ENCODE measurements at places on chromosomes 5 and 9.

GRCh38 chr9:130260816-130261765, 4.5 kb upstream of the HMCN2 start:
- DNase-seq: no peak

DNA sequence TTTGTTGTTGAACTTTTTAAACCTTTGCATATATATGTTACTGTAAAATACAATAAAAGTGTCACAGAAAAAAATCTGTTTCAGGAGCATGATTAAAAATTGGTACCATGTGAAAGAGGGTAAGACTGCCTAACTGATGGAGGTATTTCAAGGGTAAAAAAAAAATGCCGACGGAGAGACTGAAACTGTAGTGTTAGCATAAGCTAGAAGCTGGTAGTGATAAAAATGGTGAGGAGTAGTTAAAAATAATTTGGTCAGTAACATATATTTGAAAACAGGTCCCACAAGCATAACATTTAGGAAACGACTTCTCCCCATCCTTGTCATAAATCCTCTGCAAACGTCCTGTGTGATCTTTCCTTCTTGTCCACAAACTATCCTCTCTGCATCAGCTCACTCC, 64.7 kb downstream of the MEF2C start:
- DNase-seq: no peak

DNA sequence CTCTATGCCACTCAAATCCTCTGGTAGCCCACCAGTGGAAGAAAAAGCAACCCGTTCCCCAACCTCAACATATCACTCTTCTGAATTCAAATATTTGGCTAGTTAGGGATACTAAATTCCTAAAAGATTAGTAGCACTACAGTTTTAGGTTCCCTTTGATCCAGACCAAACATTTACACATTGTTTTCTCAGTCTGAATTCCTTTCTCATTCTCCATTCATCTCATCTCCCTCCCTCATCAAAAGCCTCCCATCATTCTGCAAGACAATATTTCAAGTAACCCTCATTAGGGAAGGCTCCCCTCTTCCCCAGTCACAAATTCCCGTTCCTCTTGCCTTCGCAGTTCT, 26.3 kb downstream of the ADAM19 start:
- no peak for DNase-seq

- DNase-seq: no peak
These were observed 220.6 kb downstream of the CTNND2 start for GRCh38 chr5:11683666-11684065.

DNA sequence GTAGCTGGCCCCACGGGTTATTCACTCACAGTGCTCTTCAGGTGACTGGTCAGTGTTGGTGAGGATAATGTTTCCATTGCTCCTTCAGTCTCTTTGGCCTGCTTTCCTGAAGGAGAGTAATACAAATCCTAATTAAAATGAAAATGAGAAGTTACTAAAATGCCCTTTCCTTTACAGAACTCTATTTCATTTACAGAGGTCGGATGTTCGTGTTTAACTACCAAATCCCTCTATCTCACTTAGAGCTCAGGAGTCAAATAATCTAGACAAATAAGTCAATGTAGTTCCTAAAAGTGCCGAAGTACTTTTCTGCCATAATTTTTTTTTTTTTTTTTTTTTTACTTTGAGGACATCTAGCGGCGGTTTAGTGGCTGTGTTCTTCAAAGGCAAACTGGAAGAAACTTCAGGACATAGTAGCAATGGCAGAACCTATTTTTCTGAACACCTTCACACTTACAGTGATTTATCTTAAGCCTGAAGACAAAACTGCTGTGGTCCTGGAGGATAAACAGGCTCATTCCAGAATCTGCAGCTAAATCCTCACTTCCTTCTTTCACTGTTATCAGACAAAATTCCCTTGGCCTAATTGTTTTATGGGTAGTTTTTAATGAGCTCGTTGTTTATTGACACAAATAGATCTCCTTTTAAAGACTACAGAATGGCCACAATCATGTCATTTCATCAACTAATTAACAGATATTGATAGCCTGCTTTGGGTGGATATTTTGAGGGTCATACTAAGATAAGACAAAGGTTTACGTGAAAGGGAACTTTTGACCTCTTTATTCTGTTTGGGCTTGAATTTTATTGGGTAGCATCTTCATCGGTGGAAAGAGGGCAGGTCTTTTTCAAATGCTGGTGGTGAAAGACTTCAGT, 207.6 kb upstream of the DMRTA1 start:
- peak; percentile 60 for DNase-seq

GRCh38 chr9:1202512-1203280, 152.5 kb downstream of the DMRT2 start:
- no peak for DNase-seq

DNA sequence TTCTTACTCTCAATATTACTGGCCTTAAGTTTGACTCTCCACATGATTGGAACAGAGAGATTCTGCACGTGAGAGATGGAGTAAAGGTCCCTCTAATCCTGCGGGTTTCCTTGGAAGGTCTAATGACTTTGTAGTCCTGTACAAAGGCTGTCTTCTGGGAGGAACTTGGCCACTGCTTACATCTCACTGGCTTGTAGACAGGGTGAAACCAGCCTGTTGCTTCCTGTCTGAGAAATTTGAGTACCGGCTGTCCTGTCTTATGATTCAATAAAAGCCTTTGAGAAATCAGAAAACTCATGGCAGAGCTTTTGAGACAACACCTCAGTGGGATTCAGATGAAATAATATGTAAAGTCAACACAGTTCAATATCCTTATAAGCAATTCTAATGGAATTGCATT, 43.0 kb downstream of the IL31RA start:
- no peak for DNase-seq

DNA sequence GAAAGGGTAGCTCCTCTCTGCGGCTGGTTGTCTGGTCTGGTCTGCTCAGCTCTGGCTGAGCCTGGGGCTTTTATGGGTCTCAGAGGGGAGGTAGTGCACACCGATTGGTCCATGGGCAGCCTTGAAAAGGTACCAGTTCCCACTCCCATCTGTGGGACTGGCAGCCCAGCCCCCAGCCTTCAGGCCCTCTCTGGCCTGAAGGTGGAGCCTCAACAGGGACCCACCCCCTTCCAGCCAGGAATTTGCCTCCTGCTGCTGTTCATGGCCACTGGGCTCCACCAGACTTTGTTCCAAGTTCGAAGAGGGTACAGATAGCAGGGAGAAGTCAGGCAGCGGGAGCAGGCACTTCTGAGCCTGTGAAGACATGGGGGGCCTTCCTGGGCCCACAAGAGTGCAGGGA, 165.3 kb upstream of the SLC27A6 start:
- no peak for DNase-seq

DNA sequence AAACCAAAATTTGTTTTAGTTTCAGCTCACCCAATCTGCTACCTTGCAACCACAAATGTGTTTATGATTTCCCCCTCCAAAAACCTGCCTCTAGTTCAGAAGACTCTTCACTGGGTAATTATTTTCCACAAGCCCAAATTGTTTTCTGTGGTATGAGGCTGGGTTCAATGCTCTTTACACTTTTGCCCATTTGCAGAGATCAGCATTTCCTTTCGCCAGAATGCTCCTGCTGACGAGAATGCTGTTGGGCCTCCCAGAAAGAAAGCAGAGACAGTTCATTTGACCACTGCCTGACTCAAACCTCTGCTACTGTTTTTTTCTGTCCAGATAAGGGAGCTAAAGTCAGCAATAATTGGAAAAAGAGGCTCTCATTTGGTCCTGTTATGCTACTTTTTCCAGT, 427.3 kb downstream of the PDE4D start:
- DNase-seq: no peak

Data from DMS53 (cell line).